ENCODE measurements at places on chromosomes 11 and 22.

DNA sequence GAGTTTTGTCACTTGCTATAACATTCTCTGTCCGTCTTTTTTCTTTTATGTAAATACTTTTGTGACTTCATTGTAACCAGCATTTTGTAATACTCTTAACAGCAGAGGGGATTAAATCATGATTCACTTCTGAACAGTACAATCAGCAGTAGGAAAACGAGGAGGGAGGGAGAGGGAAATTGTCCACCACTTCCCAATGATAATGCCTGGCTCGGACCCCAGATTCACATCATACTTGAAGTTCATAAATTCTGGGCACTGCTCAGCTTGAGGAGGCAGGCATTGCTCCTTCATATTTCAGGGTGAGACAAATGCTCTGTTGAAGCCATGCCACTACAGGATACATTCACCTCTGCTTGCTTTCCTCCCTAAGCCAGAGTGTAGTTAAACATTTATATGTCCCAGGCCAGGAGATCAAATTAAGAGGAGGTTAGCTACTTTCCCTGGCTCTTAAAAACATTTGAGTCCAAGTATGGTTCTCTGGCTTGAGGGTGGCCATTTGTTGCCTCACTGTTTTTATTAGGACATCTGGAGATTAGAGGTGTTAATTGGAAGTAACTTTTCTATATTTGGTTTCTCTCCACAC, 129.0 kb upstream of the LDLRAD3 start:
- no peak for DNase-seq

DNA sequence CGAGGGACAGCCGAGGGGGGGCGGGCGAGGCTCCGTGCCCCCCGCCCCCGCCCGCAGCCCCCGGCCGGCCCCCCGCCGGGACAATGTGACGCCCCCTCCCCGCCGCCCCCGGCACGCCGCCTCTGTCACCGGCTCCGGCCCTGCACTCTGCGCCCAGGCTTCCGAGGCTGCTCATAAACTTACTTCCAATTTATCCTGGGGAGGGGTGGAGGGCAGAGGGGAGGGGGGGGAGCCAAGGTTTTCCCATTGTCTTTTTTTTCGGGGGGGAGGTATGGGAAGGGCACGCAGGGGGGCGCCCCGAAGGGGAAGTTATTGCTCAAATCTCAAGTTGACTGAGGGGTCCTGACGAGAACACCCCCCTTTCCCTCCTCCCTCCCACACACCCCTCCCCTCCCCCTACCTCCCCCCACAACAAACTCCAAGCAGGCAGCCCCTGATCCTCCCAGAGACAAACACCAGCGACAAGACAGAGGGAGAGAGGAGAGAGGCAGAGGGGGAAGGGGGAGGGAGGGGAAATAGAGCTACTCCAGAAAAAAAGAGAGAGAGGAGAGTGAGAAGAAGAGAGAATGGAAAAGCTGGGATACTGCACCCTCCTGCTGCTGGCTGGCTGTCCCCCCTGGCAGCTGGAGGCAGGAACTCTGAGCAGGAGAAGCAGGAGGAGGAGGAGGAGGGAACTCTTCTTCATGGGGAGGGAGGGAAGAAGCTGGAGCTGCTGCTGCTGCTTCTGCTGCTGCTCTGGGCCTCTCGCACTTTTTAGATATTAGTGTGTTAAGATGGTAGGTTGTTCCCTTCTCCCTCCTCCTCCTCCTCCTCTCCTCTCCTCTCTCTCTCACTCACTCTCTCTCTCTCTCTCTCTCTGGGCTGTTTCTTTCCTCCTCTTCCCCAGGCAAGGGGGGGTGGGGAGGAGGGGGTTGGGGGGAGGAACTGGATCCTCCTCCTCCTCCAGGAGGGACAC, 631 bp downstream of the PHF21A start:
- peak; percentile 42 for DNase-seq

DNA sequence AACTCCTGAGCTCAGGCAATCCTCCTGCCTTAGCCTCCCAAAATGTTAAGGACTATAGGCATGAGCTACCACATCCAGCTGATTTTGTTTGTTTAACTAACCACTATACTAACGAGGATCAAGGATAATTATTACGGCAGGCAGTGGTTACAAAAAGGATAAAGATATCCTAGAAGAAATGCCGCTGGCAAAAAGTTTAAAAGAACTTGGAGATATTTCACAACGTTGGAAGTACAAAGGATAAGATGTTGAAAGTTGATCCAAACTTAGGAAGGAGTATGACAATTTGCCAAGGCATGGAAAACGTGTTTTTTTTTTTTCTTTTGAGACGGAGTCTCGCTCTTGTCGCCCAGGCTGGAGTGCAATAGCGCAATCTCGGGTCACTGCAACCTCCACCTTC, 13.4 kb downstream of the AP5B1 start:
- DNase-seq = no peak

DNA sequence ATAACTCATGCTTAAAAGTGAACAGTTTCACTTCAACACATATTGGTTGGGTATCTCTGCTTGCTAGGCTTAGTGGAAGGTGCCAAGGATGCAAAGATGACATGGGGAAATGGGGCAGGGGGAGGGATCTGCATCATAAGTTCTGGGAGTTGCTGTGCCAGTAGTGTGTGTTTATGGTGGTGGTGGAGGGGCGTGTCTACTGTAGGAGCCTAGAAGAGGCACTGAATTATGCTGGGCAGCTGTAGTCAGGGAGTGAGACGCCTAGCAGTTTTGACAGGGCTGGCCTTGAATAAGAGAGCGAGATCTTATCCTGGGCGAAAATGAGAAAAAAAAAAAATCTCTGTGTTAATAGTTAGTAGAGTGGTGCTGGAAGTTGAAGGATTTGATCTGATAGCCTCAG, 3.0 kb downstream of the ELMOD1 start:
- DNase-seq = no peak

DNA sequence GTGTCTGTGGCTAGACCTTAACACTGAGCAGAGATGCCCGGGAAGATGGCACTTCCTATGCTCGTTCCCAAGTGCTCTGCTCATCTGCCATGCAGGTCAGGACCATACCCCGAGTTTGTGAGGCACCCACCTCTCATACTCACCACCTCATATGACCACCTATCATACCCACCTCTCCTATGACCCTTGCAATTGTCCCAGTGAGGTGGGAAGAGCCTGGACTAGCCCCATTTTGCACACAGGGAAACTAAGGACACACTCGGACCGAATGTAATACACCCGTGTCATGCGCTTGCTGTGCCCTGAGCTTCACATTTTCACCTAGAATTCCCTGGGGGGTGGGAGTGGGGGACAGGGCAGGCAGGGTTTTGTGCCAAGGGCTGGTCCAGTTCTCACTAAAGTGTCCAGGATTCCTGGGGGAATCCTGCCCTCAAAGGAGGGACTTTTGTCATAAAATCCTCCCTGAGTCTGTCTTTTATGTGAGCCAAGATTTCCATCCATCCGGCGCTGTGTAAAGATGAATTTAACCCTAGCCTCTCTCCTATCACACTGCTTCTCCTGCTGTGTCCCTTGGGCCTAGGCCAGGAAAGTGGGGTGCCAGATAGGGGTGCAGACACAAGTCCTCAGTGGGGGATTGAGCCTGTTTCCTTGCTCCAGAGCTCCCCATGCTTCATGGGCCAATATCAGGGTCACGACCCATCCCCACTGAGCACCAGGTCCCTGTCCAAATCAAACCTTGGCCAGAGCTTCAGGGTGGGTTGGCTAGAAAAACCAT, 20.0 kb downstream of the TPBGL start:
- DNase-seq = no peak

GRCh38 chr11:93540337-93540736, 2.9 kb downstream of the SMCO4 start:
- DNase-seq = no peak

- DNase-seq = no peak
These were observed 188.6 kb upstream of the MTMR2 start for GRCh38 chr11:96112192-96113128.

- DNase-seq = no peak
These were observed 6.0 kb downstream of the ACO2 start for GRCh38 chr22:41474872-41475451.

GRCh38 chr11:119627286-119627685, 101.7 kb downstream of the NECTIN1 start:
- DNase-seq = no peak

- DNase-seq = no peak
These were observed 761.4 kb downstream of the KCNA4 start for GRCh38 chr11:29255401-29255800.

GRCh38 chr22:49979587-49980264, 19.2 kb downstream of the PIM3 start:
- DNase-seq = peak; percentile 33

GRCh38 chr11:44606472-44606871, 41.0 kb downstream of the CD82 start:
- no peak for DNase-seq

DNA sequence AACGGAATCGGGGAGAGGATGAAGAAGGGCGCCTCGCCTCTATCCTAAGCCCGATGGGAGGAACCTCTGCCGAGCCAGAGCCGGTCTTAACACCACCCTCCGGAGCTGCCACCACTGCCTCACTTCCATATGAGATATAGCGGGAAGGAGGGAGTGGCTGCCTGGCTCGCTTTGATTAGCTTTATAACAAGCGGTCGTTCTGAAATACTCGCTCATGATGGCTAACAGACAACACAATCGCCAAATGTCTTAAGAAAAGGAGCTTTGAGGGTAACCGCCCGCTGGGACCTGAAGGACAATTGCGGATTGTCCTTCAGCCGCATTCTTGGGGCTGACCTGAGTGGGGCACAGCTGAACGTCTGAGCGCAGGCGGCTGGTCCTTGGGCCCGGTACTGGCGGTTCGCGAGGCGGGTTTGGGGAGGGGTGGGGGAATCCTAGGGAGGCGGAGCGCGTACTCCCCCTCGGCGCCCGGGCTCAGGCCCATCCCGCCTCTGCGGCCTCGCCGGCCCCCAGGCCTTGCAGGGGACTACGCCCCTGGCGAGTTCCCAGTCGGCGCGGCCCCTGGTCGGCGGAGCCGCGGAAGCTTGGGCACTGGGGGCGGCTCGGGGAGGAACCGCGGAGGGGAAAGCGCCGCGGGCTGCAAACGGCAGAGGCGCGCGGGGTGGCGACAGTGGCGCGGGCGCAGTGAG, at the start of gene PLAAT5:
Gene PLAAT5 (minus strand): TSS at position 617 of the 689 bp plus-strand sequence. CDS start 133 bp downstream, at position 484.
- DNase-seq = no peak

GRCh38 chr11:105372206-105372605, 232.6 kb upstream of the CARD18 start:
- DNase-seq = no peak

- no peak for DNase-seq
These were observed 22.3 kb upstream of the GLYATL2 start for GRCh38 chr11:58866788-58867187.

GRCh38 chr11:10072142-10072541, 221.9 kb downstream of the SBF2 start:
- DNase-seq = no peak

GRCh38 chr11:61609980-61610366, 29.1 kb upstream of the SYT7 start:
- DNase-seq = no peak

DNA sequence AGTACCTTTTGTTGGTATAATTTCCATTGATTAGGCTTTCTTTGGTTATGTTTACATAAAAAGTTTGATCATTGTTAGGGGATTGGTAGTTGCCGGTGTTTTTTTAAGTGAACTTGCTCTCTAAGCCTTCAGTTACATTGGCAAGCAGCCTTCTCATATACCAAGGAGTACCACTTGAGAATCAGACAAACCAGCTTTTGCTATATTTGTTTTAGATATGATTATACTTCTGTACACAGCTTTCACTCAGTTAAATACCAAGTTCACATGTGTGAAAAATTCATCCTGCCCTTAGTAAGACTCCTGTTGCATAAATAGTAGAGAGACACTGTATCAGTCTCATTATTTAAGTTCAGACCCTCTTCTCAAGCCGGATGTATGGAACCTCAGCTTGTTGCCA, 22.4 kb downstream of the ALKBH3 start:
- DNase-seq = no peak

- peak; percentile 11 for DNase-seq
These were observed 102.8 kb downstream of the GGTLC2 start for GRCh38 chr22:22746963-22747933.

DNA sequence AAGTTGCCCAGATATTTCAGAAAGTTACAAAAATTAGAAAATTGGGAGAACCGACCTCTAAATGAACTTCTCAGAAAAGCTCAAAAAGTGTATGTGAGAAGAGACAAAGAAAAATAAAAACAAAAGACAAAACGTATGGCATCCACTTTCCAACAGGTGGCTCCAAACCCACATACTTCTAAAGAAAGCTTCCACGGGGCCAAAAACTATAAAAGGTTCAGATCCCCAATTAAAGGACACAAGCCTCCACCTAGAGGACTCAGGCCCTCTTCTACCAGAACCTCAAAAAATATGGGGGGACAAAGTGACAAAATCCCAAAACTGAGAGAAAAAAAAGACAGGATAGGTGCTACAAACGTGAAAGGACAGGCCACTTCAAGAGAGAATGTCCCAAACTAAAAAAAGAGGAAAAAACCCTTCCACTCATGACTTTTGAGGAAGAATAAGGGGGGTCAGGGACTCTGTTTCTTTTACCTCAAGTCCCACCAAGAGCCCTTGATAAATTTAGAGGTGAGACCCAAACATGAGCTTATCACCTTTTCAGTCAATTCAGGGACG, 8.8 kb downstream of the SCGB2A1 start:
- no peak for DNase-seq

- peak; percentile 84 for DNase-seq
These were observed 828 bp upstream of the RAB1B start for GRCh38 chr11:66267379-66268243.

GRCh38 chr11:63142459-63142858, 1.6 kb downstream of the SLC22A24 start:
- DNase-seq = no peak

DNA sequence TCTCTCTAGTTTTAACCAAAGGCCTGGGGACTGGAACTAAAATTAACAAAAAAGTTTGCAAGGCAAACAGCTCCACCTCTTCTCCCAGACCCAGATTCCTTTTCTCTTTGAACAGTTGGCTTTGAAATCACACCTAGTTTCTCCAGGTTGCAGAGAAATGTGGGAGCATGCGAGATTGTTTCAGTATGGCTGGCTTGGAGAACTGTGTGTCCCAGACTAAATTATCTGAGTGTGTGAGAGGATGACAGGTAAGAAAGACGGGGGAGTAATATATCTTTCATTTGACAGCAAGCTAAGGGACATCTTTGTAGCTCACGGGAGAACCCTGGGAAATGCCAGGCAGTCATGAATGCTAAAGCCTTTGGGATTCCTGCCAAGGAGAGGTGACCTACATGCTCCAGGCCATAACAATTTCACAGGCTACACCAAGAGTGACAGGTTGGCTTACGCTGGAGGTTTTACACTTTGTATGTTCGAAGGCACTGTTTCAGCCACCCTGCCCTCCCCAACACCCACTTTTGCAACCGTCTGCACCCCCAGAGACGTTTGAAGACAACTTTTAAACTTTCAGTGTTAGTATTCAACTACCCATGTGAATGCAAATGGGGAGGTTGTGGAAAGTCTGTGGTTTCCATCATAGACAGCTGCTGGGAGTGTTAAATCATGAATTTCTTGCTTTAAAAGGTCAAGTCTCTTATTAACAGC, 109.3 kb upstream of the SNX19 start:
- DNase-seq = no peak
